ENCODE measurements at places on chromosomes 1 and 21.
A peak's percentile ranks its signal among the peaks of the same experiment; 100 is the strongest.

- peak overlapping the region; percentile 87 for H3K27ac ChIP-seq
- H3K4me1 ChIP-seq, result peaks cover 85% of the 10 kb centered on the region
- no peaks in the 10 kb centered on the region for H3K27me3 ChIP-seq
- DNase-seq, result peak; percentile 33
- no peak overlapping the region for H3K4me3 ChIP-seq
- peaks cover 87% of the 10 kb centered on the region for H3K36me3 ChIP-seq
Measured at GRCh38 chr1:167462341-167462740, 56.0 kb downstream of the CD247 start.

- peaks cover 13% of the 10 kb centered on the region for H3K27me3 ChIP-seq
- no peaks in the 10 kb centered on the region for H3K36me3 ChIP-seq
- no peak for DNase-seq
- H3K27ac ChIP-seq, result peak overlapping the region; percentile 83
- H3K4me1 ChIP-seq, result peaks cover 31% of the 10 kb centered on the region
Measured at GRCh38 chr1:233599542-233600073, 14.3 kb upstream of the KCNK1 start.

DNA sequence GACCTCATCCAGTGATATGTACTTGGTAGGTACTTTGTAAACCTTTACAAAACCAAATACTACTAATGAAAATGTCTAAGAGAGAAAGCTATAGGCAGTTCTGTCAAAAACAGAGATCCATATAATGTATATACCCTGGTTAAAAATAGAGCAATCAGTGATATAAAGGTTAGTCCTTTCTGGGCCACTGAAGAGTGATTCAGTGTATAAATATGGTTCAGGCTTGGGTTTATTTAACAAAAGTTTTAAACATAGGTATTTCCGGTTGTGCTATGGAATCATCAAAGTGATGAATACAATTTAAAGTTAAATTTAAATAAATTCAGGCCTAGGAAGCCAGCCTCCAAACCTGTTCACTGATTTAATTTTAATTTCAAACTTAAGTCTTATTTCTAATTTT lies 108.4 kb upstream of the DMRTA2 start:
- DNase-seq, result no peak
- peaks cover 73% of the 10 kb centered on the region for H3K36me3 ChIP-seq
- no peaks in the 10 kb centered on the region for H3K27me3 ChIP-seq
- H3K4me3 ChIP-seq, result no peak overlapping the region
- H3K4me1 ChIP-seq, result peaks cover 2% of the 10 kb centered on the region
- no peak overlapping the region for H3K27ac ChIP-seq

DNA sequence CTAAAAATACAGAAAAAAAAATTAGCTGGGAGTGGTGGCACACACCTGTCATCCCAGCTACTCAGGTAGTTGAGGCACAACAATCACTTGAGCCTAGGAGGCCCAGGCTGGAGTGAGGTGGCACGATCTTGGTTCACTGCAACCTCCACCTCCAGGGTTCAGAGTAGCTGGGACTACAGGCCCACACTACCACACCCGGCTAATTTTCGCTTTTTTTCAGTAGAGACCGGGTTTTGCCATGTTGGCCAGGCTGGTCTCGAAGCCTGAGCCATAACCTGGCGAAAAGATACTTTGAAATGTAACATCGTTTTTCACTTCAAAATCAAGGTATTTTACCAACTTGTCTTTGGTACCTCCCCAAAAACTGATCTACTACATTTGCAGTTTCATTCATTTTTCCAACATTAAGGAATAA lies 6.1 kb downstream of the GAS5 start:
- H3K27me3 ChIP-seq, result no peaks in the 10 kb centered on the region
- peak overlapping the region; percentile 97 for H3K4me3 ChIP-seq
- H3K27ac ChIP-seq, result peak overlapping the region; percentile 100

DNA sequence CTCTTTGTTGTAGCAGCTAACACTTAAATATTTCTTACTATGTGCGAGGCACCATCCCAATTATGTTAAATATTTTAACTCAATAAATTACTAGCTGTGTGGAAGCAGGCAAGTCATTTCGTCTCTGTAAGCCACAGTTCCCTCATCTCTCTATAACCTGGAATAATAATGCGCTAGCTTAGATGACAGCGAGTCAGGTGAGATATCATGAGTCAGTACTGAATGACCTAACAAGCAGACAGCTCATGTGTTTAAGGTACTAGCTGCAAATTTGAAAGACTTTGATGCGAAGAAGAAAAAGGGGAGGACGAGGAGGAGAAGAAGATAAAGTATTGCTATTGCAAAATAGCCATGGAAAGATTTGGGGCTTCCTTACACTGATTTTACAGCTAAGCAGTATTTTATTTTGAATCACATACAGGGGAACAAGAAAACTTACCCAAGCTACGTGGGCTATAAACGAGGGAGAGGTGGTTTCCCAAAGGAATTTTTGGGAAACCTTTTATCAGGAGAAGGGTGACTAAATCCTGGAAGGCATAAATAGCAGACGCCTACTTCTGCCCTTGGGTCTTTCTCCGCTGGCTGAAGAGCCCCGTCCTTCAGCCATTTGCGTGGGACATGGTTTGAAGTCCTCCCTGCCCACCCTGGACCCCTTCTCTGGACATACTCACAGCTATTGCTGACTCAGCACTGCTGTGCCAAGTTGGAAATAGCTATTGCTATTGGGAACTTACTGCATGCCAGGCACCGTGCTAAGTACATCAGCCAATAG lies 8.9 kb downstream of the CITED4 start:
- H3K36me3 ChIP-seq, result no peaks in the 10 kb centered on the region
- H3K4me1 ChIP-seq, result peaks cover 6% of the 10 kb centered on the region
- H3K27ac ChIP-seq, result no peak overlapping the region
- H3K4me3 ChIP-seq, result no peak overlapping the region

- no peak for DNase-seq
- peaks cover 60% of the 10 kb centered on the region for H3K27me3 ChIP-seq
- no peak overlapping the region for H3K4me3 ChIP-seq
Measured at GRCh38 chr1:20375563-20375962, 84.9 kb downstream of the VWA5B1 start.

- H3K27me3 ChIP-seq, result no peaks in the 10 kb centered on the region
- no peak overlapping the region for H3K27ac ChIP-seq
- H3K36me3 ChIP-seq, result no peaks in the 10 kb centered on the region
- H3K4me1 ChIP-seq, result no peaks in the 10 kb centered on the region
- no peak for DNase-seq
- no peak overlapping the region for H3K4me3 ChIP-seq
Measured at GRCh38 chr1:222928212-222928611, 113.4 kb downstream of the DISP1 start.

GRCh38 chr1:188551176-188551575 lies 1722.4 kb downstream of the PLA2G4A start:
- no peaks in the 10 kb centered on the region for H3K4me1 ChIP-seq
- no peak for DNase-seq
- no peaks in the 10 kb centered on the region for H3K36me3 ChIP-seq

GRCh38 chr21:16071092-16071491 lies 341.3 kb downstream of the USP25 start:
- no peaks in the 10 kb centered on the region for H3K36me3 ChIP-seq
- no peak for DNase-seq

DNA sequence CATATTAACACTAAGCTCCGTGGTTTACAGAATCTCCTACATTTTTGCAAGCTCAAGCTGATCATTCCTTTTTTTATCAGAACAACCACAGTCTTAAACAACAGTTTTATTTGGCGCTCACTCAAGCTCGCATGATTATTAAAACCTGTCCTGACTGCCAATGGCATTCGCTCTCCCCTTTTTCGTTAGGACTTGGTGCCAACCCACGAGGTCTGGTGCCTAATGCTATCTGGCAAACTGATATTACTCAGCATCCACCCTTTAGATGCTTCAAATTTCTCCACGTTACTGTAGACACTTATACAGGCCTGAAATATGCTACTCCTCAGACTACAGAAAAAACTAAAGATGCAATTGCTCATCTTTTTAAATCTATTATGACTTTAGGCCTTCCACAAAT lies 23.0 kb upstream of the ITLN1 start:
- no peak for DNase-seq
- H3K27ac ChIP-seq, result no peak overlapping the region
- no peaks in the 10 kb centered on the region for H3K36me3 ChIP-seq
- H3K4me3 ChIP-seq, result no peak overlapping the region

GRCh38 chr1:176897350-176898236 lies 266.9 kb downstream of the ASTN1 start:
- H3K27me3 ChIP-seq, result peaks cover 8% of the 10 kb centered on the region
- peak; percentile 39 for DNase-seq
- no peaks in the 10 kb centered on the region for H3K36me3 ChIP-seq
- H3K4me1 ChIP-seq, result peaks cover 4% of the 10 kb centered on the region
- no peak overlapping the region for H3K4me3 ChIP-seq

DNA sequence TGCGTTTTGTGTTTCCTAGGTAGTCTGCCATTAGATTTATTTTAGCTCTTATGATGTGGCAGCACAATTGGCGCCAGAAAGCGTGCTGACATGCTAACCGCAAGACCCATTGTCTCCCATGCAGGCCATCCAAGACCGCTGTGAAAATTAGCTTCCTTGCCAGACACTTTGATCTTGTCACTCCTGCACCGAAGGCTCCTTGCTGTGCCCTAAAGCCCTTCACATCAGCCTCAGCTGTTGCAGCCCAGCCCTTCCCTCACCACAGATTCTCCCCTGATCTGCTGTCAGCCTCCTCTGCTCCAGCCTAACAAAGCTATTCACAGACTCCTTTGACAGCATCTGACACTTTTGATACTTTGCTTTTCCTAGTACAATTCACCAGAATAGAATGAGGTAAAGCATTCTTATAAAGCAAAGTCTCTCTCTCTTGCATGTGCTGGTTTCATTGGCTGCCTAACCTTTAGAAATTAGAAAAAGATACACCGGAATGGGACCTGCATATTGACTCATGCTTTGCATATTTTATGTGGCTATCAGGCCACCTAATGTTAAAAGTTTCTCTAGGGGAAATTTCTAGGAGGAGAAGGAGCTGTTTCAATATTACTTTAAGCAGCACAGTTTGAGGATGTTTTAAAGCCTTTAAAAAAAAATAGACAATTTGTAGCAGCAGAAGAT lies 280.3 kb upstream of the FMN2 start:
- peak overlapping the region; percentile 84 for H3K27ac ChIP-seq
- H3K36me3 ChIP-seq, result no peaks in the 10 kb centered on the region
- H3K4me1 ChIP-seq, result peaks cover 43% of the 10 kb centered on the region
- H3K4me3 ChIP-seq, result peak overlapping the region; percentile 18
- DNase-seq, result peak; percentile 41

- H3K36me3 ChIP-seq, result no peaks in the 10 kb centered on the region
- no peak overlapping the region for H3K27ac ChIP-seq
- no peak for DNase-seq
- peaks cover 11% of the 10 kb centered on the region for H3K27me3 ChIP-seq
Measured at GRCh38 chr1:34199927-34200326, 23.2 kb downstream of the C1orf94 start.

DNA sequence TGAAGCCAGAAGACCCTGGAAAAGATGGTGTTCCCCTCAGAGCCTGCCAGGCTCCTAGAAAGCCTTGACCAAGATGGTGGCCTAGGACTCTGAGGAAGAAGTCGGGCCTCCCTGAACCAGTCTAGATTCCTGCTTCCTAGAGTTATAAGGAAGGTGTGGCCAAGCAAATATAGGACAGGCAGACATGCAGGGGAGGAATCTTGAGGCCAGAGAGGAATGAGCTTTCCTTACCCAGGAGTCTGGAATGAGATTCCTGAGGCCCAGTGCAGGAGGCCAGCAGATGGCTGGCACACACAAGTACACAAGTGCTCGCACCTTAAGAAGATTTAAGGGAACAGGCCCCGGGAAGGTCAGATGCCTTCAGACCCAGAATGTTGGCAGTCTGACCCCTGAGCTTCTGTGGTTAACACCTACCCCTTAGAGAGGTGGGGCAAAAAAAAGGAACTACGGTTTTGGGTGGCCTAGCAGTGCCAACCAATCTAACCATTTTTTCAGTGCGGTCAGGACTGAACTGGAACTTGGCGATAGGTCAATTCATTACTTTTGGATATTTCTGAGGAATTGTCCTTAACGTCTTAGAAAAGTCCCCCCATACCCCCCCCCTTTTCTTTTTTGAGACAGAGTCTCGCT lies 73.3 kb downstream of the MDM4 start:
- peaks cover 4% of the 10 kb centered on the region for H3K4me1 ChIP-seq
- H3K36me3 ChIP-seq, result no peaks in the 10 kb centered on the region

GRCh38 chr1:26799479-26800142 lies 11.9 kb downstream of the PIGV start:
- no peaks in the 10 kb centered on the region for H3K27me3 ChIP-seq
- H3K4me3 ChIP-seq, result peak overlapping the region; percentile 61
- peak overlapping the region; percentile 94 for H3K27ac ChIP-seq
- peak; percentile 52 for DNase-seq

DNA sequence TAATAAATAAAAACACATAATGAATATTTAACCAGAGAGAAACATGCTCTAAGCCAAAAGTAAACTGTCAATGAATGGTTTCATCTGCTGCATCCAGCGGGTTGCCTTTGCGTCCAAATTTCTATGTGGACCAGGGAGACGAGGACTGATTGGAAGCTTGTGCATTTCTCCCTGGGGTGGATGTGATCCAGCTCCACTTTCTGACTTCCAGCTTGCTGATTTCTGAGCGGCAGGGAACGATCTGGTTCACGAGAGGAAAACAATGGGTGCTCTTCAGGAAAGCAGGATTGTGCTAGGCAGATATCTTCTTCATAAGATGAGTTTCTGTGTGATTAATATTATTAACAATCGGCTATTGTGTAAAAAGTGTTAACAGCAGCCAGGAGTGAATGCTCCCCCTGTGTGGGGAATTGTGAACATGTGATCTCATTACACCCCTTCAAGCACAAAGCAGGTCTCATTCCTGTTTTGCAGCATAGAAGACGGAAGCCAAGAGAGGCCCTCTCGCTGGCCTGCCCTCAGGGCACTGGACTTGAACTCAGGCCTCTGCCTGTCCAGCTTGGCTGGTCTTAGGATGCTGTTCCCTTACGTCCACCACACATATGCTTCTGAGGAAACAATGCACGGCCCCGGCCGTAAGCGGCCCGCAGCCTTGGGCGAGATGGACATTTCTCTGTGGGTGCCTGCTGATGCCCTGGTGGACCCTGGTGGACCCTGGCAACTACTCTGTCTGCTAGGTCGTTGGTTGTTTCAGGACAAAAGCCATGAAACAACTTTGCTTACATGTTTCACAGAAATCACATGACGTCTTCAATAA lies 183.4 kb upstream of the C1orf174 start:
- no peak overlapping the region for H3K4me3 ChIP-seq
- peaks cover 11% of the 10 kb centered on the region for H3K27me3 ChIP-seq
- no peaks in the 10 kb centered on the region for H3K36me3 ChIP-seq
- DNase-seq, result no peak

DNA sequence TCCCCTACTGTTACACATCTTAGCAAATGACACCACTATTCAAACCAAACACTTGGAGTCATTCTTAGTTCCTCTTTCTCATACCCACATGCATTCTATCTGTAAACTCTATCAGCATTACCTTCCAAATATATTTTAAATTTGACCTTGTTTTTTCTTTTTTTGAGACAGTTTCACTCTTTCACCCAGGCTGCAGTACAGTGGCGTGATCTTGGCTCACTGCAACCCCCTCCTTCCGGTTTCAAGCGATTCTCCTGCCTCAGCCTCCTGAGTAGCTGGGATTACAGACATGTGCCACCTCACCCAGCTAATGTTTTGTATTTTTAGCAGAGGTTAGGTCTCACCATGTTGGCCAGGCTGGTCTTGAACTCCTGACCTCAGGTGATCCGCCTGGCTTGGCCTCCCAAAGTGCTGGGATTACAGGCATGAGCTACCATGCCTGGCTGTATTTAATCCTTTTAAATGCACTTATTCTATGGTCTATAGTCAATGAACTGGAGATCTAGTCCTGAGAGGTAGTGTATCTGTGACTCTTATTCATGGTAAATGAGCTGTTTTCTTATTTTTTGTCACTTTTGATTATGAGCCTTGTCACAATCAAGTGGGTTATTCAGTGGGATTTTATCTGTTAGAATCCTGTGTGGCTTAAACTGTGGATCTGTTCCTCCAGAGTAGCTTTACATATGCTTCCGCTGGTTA lies 73.1 kb downstream of the GATAD2B start:
- H3K27ac ChIP-seq, result peak overlapping the region; percentile 89
- H3K27me3 ChIP-seq, result no peaks in the 10 kb centered on the region
- H3K4me1 ChIP-seq, result peaks cover 41% of the 10 kb centered on the region
- peak; percentile 34 for DNase-seq
